ENCODE measurements at places on chromosomes 11 and 22. TPM values are rescaled to one million over a fixed set of nuclear protein-coding genes. Genes with fewer than 3 reads are reported as not detected.

DNA sequence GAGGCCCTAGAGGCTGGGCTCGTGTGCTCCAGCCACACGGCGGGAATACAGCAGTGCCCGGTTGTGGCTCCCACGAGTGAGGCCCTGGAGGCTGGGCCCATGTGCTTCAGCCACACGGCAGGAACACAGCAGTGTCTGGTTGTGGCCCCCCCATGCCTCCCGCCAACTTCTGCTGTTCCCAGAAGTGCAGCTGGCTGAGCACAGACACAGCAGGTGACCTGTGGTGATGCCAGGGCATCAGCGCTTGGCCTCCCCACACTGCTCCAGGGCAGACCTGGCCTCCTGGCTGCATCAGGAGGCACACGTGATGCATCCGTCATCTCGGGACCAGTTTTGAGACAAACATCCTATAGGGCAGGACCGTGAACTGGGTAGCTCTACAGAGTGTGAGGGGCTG, 110.3 kb downstream of the KCNQ1OT1 start:
- DNase-seq, result no peak

- DNase-seq, result no peak
Observed at GRCh38 chr11:61356706-61357105, 5.0 kb downstream of the CYB561A3 start.

- no peak for DNase-seq
Observed at GRCh38 chr11:9691865-9692264, 28.0 kb downstream of the SWAP70 start.

DNA sequence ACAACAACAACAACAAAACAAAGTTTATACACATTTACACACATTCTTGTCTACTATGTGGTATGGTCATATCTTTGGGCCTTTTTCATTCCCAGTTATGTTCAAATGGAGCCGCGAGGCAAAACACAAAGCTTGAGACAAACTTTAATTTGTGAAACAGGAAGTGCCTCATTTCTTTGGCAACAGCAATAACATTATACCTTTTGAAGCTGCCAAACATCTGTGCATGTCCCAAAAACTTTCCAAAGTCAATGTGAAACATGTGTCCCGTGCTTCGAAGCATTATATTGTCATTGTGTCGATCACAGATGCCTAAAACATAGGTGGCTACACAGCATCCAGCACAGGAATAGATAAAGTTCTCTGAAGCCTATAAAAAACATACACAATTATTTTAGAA, 25.0 kb upstream of the RPS13 start:
- DNase-seq, result no peak

Gene STX3
- 42.0 TPM for total RNA-seq

DNA sequence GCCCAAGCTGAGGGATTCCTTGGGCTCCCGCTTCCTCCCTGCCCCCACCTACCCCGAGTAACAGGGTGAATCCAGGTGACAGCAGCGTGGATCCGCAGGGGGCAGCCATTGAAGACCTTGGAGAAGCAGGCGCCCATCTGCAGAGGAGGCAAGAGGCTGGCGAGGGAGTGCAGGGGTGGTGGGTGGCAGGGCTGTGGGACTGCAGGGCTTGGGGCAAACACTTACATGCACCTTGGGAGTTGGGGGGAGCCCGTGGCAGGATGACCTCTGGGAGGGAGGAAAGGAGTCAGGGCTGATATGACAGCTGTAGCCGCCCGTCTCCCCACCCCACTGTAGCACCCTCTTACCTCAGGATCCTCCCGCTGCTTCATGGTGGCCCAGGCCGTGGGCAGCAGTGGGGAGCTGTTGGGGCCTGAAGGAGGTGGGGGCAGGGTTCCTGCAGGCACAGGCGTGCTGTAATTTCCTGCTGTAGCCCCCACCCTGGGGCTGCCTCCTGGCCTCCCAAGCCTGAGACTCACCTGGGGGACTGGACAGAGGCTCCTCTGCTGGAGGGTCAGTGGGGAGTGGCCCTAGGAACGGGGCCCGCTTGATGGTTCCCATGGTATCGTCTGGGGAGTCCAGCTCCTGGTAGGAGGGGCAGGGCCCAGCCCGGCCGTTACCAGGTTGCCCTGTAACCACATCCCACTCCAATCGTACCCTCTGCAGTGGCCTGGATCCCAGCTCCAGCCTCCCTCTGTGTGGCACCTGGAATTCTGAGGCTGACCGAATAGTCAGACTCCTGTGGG, 6.1 kb downstream of the MAP4K2 start:
- DNase-seq, result no peak

DNA sequence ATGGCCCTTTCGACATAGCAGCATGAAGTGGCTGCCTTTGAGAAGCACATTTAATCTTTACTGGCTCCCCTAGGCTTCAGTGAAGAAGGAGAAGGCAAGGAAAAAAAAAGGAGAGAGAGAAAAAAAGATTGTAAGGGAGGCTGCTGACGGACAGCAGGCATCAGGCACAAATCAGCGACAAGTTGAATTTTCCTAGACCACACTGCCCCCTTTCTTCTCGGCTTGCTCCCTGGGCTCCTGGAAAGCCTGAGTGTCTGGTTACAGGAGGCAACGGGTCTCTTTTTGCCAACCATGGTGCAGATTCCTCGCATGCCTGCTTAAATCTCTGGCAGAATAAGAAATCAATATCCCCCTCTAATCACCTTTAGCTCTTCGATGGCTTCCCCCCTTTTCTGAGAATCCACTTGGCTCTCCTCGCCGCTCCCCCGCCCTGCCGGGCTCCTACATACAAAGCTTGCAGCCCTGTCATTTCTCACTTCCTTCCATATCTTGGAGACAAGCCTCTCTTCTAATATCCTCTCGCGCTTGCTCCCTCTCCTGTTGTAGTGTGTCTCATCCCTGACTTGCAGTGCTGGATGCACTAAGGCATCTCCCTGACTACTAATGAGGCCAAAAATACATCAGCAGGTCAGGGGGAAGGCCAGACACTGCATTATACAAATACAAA, 14.3 kb downstream of the BLID start:
- no peak for DNase-seq

- no peak for DNase-seq
Observed at GRCh38 chr11:73194593-73194992, 23.5 kb upstream of the P2RY2 start.

Gene CHRNA10
- 3.1 TPM for total RNA-seq
